Keratinocyte (primary cell): ENCODE measurements at places on chromosomes 7 and 10. TPM values are rescaled to one million over a fixed set of nuclear protein-coding genes. Genes with fewer than 3 reads are reported as not detected.

DNA sequence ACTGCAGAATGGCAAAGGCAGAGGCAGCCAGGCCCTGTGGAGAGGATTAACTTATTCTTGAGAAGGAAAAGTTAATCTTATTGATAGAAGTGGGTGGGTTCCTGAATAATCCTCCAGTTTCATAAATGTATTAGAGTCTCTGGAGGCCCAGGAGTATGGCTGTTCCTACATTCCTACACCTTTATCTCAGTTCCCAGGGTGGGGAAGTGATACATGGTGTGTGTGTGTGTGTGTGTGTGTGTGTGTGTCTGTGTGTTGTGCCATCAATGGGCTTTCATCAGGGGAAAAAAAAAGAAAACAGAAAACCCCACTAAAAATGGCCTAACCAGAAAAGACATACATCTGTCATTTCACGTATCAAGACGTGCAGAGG lies 22.0 kb upstream of the GSDME start:
- H3K27me3 ChIP-seq, result no peaks in the 10 kb centered on the region
- no peak overlapping the region for H3K4me3 ChIP-seq
- H3K4me1 ChIP-seq, result peaks cover 5% of the 10 kb centered on the region
- no peak for DNase-seq

DNA sequence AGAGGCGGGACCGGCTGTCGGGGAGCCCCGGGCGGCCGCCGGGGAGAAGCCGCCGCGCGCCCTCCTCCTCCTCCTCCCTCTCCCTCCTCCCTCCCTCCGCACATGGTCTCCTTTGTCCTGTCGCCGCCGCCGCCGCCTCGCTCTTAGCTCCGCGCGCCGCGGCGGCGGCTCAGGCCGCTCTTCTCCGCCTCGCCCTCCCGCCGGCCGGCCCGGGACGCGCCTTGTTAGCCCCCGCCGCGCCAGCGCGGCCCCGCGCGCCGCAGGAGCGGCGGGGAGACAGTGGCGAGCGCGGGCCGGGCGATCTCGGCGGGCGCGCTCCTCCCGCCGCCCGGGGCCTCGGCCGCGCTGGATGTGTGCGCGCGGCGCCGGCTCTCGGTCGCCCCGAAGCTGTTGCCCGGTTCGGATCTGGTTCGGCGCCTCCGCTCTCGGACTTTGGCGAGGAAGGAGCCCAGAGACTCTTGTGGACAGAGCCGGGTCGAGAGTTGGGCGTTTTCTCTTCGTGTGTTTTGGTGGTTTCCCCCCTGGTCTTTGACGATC lies 437.4 kb upstream of the GALNT17 start:
- peaks cover 13% of the 10 kb centered on the region for H3K4me1 ChIP-seq
- no peaks in the 10 kb centered on the region for H3K27me3 ChIP-seq
- peak overlapping the region; percentile 78 for H3K27ac ChIP-seq
- peak overlapping the region; percentile 87 for H3K4me3 ChIP-seq
- no peak for DNase-seq

DNA sequence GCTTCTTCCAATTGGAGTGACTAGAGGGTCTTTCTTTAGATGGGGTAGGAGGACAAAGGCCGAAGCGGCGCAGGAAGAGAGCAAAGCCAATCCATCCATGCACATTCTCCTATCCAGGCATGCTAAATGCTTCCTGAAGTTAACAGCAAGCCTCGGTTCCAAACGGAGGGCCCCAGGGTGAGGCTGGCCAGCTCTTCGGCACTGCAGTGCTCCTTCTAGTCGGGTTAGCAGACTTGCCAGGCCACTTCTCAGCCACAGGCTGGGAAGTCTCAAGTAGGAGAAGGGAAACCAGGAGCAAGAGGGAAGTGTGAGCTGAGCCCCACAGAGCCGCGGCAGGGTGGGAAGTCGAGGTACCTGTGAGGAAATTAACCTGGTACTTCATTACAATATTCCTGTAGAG lies 253.8 kb upstream of the INHBA start:
- no peaks in the 10 kb centered on the region for H3K27me3 ChIP-seq
- no peaks in the 10 kb centered on the region for H3K36me3 ChIP-seq
- H3K27ac ChIP-seq, result no peak overlapping the region
- peaks cover 21% of the 10 kb centered on the region for H3K4me1 ChIP-seq
- no peak for DNase-seq
- H3K4me3 ChIP-seq, result peak overlapping the region; percentile 4

GRCh38 chr7:157769086-157769485 lies 432.3 kb downstream of the DNAJB6 start:
- no peaks in the 10 kb centered on the region for H3K27me3 ChIP-seq
- no peak overlapping the region for H3K27ac ChIP-seq
- no peak overlapping the region for H3K4me3 ChIP-seq
- H3K4me1 ChIP-seq, result no peaks in the 10 kb centered on the region
- DNase-seq, result no peak

GRCh38 chr7:46198701-46199100 lies 277.6 kb upstream of the IGFBP3 start:
- no peak for DNase-seq
- no peak overlapping the region for H3K27ac ChIP-seq
- no peak overlapping the region for H3K4me3 ChIP-seq
- H3K4me1 ChIP-seq, result no peaks in the 10 kb centered on the region
- no peaks in the 10 kb centered on the region for H3K27me3 ChIP-seq

GRCh38 chr10:133324198-133324792 lies 12.4 kb downstream of the CALY start:
- no peak for DNase-seq
- no peak overlapping the region for H3K27ac ChIP-seq
- H3K4me1 ChIP-seq, result peaks cover 2% of the 10 kb centered on the region
- no peak overlapping the region for H3K4me3 ChIP-seq
- H3K27me3 ChIP-seq, result peaks cover 50% of the 10 kb centered on the region

DNA sequence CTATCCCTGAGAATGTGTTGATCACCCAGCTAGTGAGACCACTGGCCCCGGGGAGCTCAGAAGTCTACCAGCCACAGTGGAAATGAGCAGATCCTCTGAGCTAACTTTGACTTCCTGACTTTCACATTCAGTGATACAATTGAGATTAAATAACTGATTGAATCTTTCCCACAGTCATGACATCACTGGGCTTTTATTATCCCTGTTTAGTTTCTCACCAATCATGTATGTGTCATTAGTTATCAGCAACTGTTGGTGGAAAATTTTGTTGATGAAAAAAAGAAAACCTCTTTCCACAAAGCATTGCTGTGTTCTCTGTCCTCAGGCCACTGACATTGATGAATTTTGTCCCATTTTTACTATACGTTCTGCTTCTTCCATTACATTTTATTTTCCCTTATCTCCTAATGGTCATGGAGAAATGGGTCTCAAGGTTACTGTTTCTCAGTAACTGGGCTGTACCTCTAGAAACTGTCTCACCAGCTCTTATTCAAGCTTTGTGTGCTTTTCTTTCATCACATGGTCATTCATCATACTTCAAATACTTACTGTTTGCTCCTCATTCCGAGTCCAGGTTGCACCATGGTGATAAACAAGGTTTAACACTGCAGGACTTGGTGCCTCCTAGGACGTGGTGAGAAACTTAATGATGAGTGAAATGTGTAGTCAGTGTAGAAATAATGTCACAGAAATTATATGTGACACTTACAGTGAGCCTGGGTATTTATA lies 304.7 kb downstream of the CDK14 start:
- no peak for DNase-seq
- no peaks in the 10 kb centered on the region for H3K4me1 ChIP-seq
- H3K27me3 ChIP-seq, result no peaks in the 10 kb centered on the region
- no peak overlapping the region for H3K27ac ChIP-seq
- H3K36me3 ChIP-seq, result no peaks in the 10 kb centered on the region

- H3K4me1 ChIP-seq, result no peaks in the 10 kb centered on the region
- DNase-seq, result no peak
- no peak overlapping the region for H3K27ac ChIP-seq
- no peak overlapping the region for H3K4me3 ChIP-seq
These were observed 234.9 kb downstream of the ADARB2 start for GRCh38 chr10:1502451-1502850.

GRCh38 chr10:27637601-27638000 lies 108.0 kb downstream of the MKX start:
- H3K4me3 ChIP-seq, result no peak overlapping the region
- no peak for DNase-seq
- no peak overlapping the region for H3K27ac ChIP-seq
- no peaks in the 10 kb centered on the region for H3K27me3 ChIP-seq
- no peaks in the 10 kb centered on the region for H3K36me3 ChIP-seq
- H3K4me1 ChIP-seq, result no peaks in the 10 kb centered on the region

DNA sequence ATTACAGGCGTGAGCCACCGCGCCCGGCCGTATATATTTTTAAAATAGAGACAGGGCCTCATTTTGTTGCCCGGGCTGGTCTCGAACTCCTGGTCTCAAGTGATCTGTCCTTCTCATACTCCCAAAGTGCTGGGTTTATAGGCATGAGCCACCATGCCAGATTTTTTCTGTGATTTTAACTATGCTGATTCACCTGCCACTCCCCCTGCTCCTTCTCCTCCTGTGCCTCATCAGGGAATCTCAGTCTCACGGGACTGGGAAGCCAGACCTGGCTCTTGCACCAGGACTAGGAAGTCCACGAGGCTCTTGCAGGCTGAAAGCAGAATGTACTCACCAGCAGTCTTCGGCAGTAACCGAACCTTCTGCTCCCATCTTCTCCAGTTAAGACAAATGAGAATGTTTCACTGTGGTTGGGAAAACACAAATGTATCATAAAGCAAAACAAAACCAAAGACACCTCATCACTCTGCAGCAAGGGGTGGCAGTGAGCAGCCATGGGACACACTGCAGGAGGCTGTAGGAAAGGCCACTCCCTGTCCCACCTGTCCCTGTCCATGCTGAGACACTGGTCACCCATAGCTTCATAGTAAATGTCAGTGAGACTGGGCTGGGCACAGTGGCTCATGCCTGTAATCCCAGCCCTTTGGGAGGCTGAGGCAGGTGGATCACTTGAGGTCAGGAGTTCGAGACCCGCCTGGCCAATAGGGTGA lies 78.7 kb upstream of the MKRN1 start:
- DNase-seq, result no peak
- no peaks in the 10 kb centered on the region for H3K27me3 ChIP-seq
- no peaks in the 10 kb centered on the region for H3K4me1 ChIP-seq
- H3K27ac ChIP-seq, result no peak overlapping the region

- H3K27ac ChIP-seq, result no peak overlapping the region
- H3K4me1 ChIP-seq, result no peaks in the 10 kb centered on the region
- DNase-seq, result no peak
- no peak overlapping the region for H3K4me3 ChIP-seq
- H3K27me3 ChIP-seq, result no peaks in the 10 kb centered on the region
- H3K36me3 ChIP-seq, result no peaks in the 10 kb centered on the region
These were observed 184.9 kb upstream of the WDR11 start for GRCh38 chr10:120666308-120666707.

GRCh38 chr7:140033779-140034363 lies 28.9 kb downstream of the PARP12 start:
- peak; percentile 92 for DNase-seq
- peak overlapping the region; percentile 99 for H3K27ac ChIP-seq
- peaks cover 41% of the 10 kb centered on the region for H3K4me1 ChIP-seq
- no peak overlapping the region for H3K4me3 ChIP-seq
- H3K36me3 ChIP-seq, result peaks cover 4% of the 10 kb centered on the region
- no peaks in the 10 kb centered on the region for H3K27me3 ChIP-seq

- H3K4me1 ChIP-seq, result no peaks in the 10 kb centered on the region
- no peak overlapping the region for H3K4me3 ChIP-seq
- no peak overlapping the region for H3K27ac ChIP-seq
- DNase-seq, result no peak
- no peaks in the 10 kb centered on the region for H3K27me3 ChIP-seq
These were observed 199.7 kb downstream of the ANK3 start for GRCh38 chr10:60189861-60190475.

GRCh38 chr7:80488851-80489370 lies 23.0 kb downstream of the GNAT3 start:
- no peak overlapping the region for H3K4me3 ChIP-seq
- no peak for DNase-seq
- no peaks in the 10 kb centered on the region for H3K27me3 ChIP-seq
- peaks cover 5% of the 10 kb centered on the region for H3K4me1 ChIP-seq
- H3K27ac ChIP-seq, result no peak overlapping the region

DNA sequence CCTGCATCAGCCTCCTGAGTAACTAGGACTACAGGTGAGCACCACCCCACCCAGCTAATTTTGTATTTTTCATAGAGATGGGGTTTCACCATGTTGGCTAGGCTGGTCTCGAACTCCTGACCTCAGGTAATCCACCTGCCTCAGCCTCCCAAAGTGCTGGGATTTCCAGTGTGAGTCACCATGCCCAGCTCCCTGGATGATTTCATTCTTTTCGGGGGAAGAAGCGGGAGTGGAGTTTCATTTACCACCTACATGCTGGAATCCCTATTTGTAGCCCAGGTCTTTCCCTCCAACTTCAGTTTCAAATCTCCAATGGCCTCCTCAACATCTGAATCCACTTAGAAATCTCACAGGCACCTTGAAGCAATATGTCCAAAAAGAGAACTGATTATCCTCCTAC lies 2.9 kb upstream of the BTRC start:
- no peaks in the 10 kb centered on the region for H3K36me3 ChIP-seq
- no peaks in the 10 kb centered on the region for H3K27me3 ChIP-seq
- H3K4me1 ChIP-seq, result peaks cover 9% of the 10 kb centered on the region

GRCh38 chr10:113612154-113612553 lies 51.7 kb downstream of the NRAP start:
- H3K27me3 ChIP-seq, result peaks cover 5% of the 10 kb centered on the region
- no peak for DNase-seq
- H3K4me3 ChIP-seq, result no peak overlapping the region
- H3K27ac ChIP-seq, result no peak overlapping the region
- H3K36me3 ChIP-seq, result no peaks in the 10 kb centered on the region

DNA sequence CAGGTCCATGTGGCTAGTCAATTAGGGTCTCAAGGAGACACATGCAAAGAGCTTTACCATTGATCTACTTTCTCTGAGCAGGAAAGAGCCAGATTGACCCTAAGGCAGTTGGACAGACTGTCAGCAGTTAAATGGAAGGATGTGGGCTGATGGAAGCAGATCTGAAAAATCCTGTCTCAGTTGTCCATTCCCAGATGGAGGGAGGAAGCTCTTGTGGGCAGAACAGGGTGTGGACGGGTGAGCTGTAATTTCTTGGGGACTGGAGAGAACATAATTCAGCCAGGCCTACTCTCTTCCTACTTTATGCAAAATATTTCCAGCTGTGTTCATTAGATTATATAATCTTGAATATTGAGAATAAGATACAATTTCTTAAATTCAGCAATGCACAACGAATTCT lies 163.6 kb downstream of the GNAT3 start:
- H3K36me3 ChIP-seq, result no peaks in the 10 kb centered on the region
- no peak overlapping the region for H3K4me3 ChIP-seq
- no peaks in the 10 kb centered on the region for H3K27me3 ChIP-seq
- DNase-seq, result no peak
- H3K27ac ChIP-seq, result no peak overlapping the region

GRCh38 chr7:80622541-80622940 lies 15.9 kb upstream of the CD36 start:
- no peaks in the 10 kb centered on the region for H3K27me3 ChIP-seq
- peaks cover 4% of the 10 kb centered on the region for H3K4me1 ChIP-seq
- DNase-seq, result no peak
- no peak overlapping the region for H3K4me3 ChIP-seq

- H3K27ac ChIP-seq, result no peak overlapping the region
- no peaks in the 10 kb centered on the region for H3K27me3 ChIP-seq
- no peak for DNase-seq
- H3K4me3 ChIP-seq, result no peak overlapping the region
- no peaks in the 10 kb centered on the region for H3K4me1 ChIP-seq
- no peaks in the 10 kb centered on the region for H3K36me3 ChIP-seq
These were observed 340.1 kb downstream of the PHF14 start for GRCh38 chr7:11313801-11314200.

The DEPP1 gene
- polyA plus RNA-seq, result 0.90 to 1.2 TPM (median 0.95 TPM) in 3 replicates

The KEL gene
- 0.09 TPM in 1 of 3 replicates, not detected in the others for polyA plus RNA-seq

The FAM24B gene
- 2.7 to 4.5 TPM (median 3.8 TPM) in 3 replicates for polyA plus RNA-seq

The PRLHR gene
- polyA plus RNA-seq, result not detected in 3 replicates

The AGR3 gene
- not detected in 3 replicates for polyA plus RNA-seq

The CYP2C19 gene
- polyA plus RNA-seq, result 0.03 TPM in 1 of 3 replicates, not detected in the others

The SPDYE16 gene
- not detected in 3 replicates for polyA plus RNA-seq

The TDRD1 gene
- 0.33 to 0.56 TPM (median 0.48 TPM) in 3 replicates for polyA plus RNA-seq
